NCI-H524 (cell line): ENCODE measurements at places on chromosomes 6 and 20.

- peak; percentile 82 for DNase-seq
These were observed 41.4 kb upstream of the TMEM181 start for GRCh38 chr6:158518191-158519127.

DNA sequence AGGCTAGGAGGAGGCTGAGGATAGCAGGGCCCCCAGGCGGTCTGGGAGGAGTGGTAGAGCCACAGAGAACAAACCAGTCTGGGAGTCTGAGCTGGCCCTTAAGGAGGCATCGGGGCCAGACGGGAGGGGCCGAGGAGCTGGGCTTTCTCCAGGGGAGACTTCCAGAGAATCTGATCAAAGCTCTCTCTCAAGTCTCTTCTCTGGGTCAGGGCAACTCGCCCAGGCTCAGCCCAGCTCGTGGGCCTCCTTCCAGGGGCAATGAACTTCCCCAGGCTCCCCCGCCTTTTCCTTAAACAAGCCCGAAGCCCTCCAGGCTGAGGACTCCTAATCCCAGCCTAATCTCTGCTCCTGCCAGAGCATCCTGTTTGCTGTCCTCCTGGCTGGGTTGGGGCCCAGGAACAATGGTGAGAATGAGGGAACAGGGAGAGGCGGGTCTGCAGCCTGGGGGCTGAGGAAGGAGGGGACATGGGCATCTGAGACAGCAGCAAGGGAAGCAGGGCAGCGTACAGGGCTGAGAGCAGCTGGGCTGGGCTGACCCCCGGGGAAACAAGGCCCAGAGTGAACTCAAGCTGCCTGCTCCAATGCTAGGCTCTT, 173.6 kb downstream of the ANKRD60 start:
- peak; percentile 26 for DNase-seq

DNA sequence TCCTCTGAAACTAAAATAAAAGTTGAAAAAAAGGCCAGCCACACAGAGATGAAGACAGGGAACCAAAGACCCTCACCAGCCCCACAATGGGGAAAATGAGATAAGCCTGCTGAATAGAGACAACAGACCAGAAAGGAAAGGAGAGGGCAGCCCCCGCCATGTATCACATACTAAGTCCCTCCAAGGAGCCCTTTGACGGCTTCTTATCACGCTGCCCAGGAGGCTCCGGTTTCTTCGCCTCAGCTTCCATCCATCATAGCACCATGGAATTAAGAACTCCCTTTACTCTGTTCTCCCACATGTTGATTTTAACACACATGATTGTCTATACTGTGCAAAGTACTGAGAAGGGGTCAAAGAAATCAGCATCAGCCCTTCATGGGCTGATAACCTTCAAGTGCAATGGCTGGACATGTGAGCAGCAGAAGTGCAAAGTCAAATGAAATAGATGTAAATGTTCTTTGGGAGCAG, 54.9 kb downstream of the MAP3K5 start:
- DNase-seq = no peak

- no peak for DNase-seq
These were observed 7.8 kb downstream of the STX11 start for GRCh38 chr6:144158133-144158532.

DNA sequence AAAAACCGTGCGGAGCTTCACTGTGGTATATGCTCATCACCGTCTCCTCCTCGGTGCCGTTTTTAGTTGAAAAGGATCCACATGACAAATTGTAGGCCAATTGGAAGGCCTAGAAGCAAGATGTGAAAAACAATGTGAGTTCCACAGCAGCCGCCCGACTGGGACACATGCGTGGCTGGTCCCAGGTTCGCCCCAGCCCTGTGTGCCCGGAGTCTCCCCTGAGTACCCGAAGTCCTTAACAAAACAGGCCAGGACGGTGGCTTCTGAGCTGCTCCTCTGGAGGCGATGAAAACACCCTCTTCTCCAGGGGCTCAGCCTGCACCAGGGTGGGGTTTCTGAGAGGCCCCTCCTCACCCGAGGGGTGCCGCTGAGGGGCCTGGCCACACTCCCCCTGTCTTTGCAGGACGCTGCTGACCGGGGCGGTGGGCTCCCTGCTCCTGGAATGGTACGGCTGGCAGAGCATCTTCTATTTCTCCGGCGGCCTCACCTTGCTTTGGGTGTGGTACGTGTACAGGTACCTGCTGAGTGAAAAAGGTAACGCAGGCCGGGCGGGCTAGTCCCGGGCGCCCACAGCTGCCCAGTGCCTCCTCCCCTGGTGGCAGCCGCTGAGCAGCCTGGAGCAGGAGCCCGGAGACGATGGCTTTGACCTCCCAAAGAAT, 9.8 kb downstream of the SLC17A9 start:
- no peak for DNase-seq

- no peak for DNase-seq
These were observed 173.2 kb upstream of the FOXA2 start for GRCh38 chr20:22757424-22758183.
